ENCODE measurements at places on chromosomes 6 and 20.

DNA sequence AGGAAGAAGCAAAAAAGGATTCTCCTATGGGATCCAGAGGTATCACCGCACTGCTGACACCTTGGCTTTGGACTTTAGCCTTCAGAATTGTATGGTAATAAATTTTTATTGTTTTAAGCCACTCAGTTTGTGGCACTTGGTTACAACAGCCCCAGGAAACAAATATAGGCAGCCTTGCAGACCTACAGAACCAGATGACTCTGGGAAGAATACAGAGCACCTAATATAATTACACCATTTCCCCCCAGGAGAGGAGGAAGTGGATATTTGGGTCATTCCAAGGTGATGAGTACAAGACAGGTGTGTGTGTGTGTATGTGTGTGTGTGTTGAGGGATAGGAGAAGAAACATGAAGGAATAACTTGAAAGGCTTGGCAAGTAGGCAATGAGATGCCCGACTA, 84.2 kb upstream of the ENPP5 start:
- DNase-seq = no peak

GRCh38 chr6:122454673-122455072, 16.9 kb downstream of the SERINC1 start:
- no peak for DNase-seq

GRCh38 chr6:34791164-34791700, 651 bp upstream of the BLTP3A start:
- DNase-seq = peak; percentile 76

- DNase-seq = no peak
Measured at GRCh38 chr6:164926686-164927085, 382.7 kb downstream of the C6orf118 start.

GRCh38 chr20:40470445-40471260, 218.4 kb downstream of the MAFB start:
- DNase-seq = peak; percentile 48

GRCh38 chr6:111591370-111591900, 14.2 kb downstream of the TRAF3IP2 start:
- DNase-seq = peak; percentile 84

GRCh38 chr20:52049001-52049731, 142.4 kb downstream of the ZFP64 start:
- DNase-seq = no peak

GRCh38 chr6:35070111-35070510, 71.0 kb downstream of the TCP11 start:
- DNase-seq = no peak

DNA sequence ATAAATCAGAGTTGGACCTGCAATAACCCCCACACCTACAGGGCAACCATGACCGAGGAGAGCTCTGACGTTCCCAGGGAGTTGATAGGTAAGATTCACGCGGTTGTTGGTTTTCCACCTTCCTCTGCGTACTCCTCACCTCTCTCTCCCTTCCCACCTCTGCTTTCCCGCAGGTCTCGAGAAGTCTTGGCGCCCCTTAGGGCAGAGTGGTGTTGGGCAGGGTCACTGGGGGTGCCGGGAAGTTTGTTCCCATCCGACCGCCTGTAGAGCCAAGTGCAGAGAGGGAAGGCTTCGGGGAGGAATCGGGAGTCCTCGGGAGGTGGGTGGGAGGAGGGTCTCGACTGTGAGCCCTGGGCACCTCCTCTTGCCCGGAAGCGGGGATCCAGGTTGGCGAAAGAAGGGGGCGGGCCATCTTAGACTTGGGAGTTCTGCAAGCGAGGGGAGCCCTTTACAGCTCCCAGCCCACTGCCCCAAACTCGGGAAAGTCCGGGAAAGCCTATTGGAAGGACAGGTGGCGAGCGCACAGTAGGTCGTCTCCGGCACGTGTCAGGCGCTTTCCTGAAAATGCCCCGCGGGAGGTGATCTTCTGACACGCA, 672 bp downstream of the CARMIL1 start:
- DNase-seq = peak; percentile 31
